ENCODE measurements at places on chromosomes 5 and 9.

- no peak for DNase-seq
Measured at GRCh38 chr5:77774981-77775789, 954 bp downstream of the TBCA start.

- peak; percentile 25 for DNase-seq
Measured at GRCh38 chr9:89996773-89997172, 392.0 kb downstream of the GADD45G start.

GRCh38 chr9:130845254-130845653, 10.2 kb downstream of the ABL1 start:
- DNase-seq = no peak

GRCh38 chr9:129428864-129429577, 191.9 kb downstream of the C9orf50 start:
- peak; percentile 27 for DNase-seq

- no peak for DNase-seq
Measured at GRCh38 chr9:93126825-93127368, 7.2 kb downstream of the NINJ1 start.

GRCh38 chr5:145466533-145466932, 368.6 kb downstream of the PRELID2 start:
- no peak for DNase-seq

GRCh38 chr5:179281694-179282093, 63.6 kb downstream of the ADAMTS2 start:
- no peak for DNase-seq

DNA sequence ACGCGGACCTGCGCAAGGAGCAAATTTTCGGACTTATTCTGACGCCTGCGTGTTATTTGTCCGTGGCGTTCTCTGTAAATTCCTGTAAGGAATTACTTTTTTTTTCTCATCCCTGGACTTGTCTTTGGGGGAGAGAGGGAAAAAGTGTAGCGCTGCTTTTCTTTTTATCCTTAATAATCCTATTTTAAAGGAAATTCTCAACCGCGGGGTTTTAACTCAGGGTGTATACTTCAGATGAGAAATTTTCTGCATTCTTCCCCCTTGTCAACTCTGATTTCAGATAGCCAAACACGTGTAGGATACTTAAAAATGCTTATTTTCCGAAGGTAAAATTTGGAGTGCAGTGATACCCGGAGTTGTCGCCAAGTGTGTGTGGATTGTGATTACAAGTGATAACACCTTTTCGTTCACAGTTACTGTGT, 853 bp downstream of the DCP2 start:
- DNase-seq = no peak

- no peak for DNase-seq
Measured at GRCh38 chr9:27059907-27060306, 49.1 kb upstream of the TEK start.

- DNase-seq = no peak
Measured at GRCh38 chr9:107895501-107896001, 406.0 kb upstream of the KLF4 start.

- DNase-seq = peak; percentile 86
Measured at GRCh38 chr5:43019614-43020398, 20.3 kb downstream of the ANXA2R start.

DNA sequence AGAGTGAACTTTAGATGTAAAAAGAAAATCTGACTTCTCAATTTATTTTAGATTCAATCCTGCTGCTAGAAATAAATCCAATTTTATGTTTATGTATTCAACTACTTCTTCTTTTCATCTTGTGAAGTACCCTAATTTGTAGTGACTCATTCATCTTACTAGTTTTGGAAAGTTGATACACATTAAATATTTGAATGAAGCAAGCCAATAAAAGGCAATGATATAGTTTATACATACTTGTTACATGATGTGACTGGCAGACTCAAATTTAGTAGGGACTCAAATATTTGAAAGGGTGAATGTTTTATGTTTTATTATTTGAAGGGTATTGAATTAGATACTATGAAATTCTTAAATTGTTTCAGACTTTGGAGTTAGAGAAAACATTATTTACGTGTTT, 34.7 kb downstream of the CSNK1G3 start:
- no peak for DNase-seq

DNA sequence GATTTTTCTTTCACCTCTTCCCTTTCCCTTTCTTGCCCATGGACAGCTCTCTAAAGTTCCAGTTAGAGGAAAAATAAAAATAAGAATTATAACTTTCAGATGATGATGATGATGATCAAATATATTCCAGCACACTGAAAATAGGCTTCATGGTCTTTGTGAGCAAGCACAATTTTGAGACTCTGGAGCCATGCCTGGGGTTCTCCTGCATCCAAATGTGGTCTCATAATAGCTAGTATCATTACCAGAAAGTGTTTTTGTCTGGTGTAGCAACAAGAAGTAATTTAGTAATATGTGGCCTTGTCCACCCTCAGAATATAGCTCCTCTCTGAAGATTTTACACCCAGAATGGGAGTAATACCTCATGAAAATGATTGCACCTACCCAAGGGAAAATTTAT, 150.4 kb downstream of the SNCAIP start:
- no peak for DNase-seq

DNA sequence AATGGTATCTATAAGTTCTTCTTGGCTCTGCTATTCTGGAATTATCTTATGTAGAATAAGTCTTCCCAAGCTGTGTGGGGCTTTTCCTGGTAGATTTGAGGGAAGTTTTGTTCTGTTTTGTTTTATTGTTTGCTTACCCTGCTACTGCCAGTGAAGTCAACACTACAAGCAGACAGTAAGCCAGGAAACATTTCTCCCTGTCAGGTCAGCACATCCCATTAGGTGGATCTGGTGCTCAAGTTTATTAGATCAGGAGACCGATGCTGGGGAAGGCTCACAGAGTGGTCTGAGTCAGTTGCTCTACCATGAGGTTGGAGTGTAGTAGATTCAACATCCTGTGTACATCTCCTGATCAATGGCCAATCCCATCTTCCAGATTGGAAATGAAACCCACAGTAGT, 79.1 kb downstream of the ADRB2 start:
- no peak for DNase-seq

- DNase-seq = no peak
Measured at GRCh38 chr9:126947529-126947928, 32.9 kb downstream of the RALGPS1 start.

DNA sequence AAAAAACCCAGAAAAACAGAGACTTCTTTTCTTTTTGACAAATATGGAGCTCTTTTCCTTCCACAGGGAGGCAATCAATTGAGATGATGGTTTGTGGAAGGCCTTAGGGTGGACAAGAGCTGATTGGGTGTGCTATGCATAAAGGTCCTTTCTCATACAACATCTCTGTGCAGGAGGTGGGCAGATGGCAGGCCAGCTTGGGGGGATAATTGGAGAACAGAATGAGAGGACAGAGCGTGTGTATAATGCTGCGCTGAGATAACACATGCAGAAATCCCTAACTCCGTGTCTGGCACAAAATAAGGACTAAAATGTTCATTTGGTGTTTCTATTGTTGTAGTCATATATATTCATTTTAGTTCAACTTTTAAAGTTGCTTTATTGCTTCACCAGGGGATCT, 159.0 kb upstream of the MEF2C start:
- DNase-seq = no peak

DNA sequence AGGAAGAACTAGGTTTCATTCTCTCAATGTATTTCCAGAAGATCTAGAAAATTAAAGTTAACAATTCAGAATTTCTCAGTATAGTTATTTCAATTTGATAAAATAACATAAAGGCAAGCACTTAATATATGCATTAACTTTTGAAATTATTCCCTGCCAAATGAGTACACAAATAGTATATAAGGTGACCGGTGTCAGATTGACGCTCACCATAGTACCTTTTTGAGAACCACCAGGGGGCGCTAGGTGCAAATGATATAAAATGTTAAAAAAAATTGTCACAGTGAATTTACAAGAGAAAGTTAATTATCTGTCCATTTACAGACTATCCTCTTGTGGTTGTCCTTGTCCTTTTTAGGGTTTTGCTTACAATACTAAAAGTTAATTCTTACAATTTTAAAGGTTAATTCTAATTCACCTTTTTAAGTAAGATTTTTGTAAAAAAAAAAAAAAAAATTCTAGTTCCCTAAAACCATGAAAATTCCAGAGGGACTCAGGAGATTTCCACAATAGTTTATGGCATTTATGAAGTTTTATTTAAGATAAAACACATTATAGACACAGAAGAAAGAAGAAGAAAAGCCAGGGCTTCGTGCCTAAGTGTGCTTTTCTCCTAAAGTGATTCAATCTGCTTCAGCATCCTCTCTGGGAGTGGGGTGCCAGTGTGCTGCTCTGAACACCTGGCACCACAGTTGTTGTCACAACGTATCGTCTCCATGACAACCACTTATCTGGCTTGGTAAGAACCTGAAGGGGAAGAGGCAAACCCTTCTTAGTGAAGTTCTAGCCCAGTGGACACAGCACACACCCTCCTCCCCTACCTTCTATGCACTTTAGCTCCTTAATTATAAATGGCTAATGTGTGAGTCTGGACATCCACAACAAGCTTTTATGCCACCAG, 1.7 kb downstream of the ADAMTS16 start:
- peak; percentile 36 for DNase-seq

- no peak for DNase-seq
Measured at GRCh38 chr9:89882930-89883361, 278.1 kb downstream of the GADD45G start.

GRCh38 chr5:172786736-172787462, 15.9 kb upstream of the DUSP1 start:
- DNase-seq = no peak

DNA sequence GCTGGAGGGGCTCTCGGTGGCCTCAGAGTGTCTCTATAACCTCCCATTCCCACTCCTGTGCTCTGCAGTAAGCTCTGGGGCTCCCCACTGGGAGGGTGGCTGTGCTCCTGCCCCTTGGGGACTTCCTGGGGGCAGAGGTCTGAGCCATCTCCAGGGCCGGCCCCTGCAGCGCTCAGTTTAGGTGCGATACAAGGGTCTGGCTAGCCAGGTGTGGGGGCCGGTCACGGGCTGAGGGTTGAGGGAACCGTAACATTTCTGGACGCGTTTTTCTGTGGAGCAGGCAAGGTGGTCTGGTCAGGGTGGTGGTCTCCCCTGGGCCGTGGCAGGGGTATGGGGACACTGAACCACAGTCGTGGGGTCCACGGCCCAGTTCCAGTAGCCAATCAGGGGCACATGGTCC, 38.0 kb upstream of the SLC6A19 start:
- no peak for DNase-seq
